ENCODE measurements at places on chromosomes 2 and 18. TPM values are rescaled to one million over a fixed set of nuclear protein-coding genes. Genes with fewer than 3 reads are reported as not detected.

Gene STEAP3
- 27.2 TPM for total RNA-seq

Gene IL36RN
- total RNA-seq, result not detected

Gene NTSR2
- total RNA-seq, result not detected

Gene CTAGE1
- not detected for total RNA-seq

Gene VWC2L
- not detected for total RNA-seq

Gene FASTKD2
- total RNA-seq, result 32.7 TPM

Gene UGT1A6
- total RNA-seq, result not detected
